ENCODE measurements at places on chromosomes 7 and 10.
A peak's percentile ranks its signal among the peaks of the same experiment; 100 is the strongest.

DNA sequence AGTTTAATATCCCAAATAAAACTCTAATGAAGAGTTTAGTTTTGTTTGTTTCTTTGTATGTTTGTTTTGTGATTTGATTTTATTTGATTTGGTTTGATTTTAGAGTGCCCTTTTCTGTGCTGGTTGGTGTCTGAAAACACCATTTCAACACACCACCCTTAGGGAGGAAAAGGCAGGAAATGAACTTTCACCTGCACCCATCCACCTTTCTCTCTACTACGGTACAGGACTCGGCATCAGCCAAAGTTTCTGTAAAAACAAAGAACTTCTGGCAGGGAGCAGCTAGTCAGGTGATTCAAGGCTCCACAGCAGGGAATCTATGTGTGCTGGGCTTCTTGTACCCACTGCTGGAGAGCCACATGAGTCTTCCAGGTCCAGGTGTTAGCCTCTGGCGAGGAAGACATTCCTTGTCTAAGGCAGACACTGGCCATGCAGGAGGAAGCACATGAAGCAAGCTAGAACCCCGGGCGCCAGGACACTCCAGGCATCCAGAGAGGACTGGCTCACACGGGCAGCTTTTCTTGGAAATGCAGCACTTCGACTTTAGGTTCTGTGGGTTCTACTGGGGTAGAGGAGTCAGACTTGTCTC lies 22.1 kb upstream of the STK17A start:
- no peak for DNase-seq

DNA sequence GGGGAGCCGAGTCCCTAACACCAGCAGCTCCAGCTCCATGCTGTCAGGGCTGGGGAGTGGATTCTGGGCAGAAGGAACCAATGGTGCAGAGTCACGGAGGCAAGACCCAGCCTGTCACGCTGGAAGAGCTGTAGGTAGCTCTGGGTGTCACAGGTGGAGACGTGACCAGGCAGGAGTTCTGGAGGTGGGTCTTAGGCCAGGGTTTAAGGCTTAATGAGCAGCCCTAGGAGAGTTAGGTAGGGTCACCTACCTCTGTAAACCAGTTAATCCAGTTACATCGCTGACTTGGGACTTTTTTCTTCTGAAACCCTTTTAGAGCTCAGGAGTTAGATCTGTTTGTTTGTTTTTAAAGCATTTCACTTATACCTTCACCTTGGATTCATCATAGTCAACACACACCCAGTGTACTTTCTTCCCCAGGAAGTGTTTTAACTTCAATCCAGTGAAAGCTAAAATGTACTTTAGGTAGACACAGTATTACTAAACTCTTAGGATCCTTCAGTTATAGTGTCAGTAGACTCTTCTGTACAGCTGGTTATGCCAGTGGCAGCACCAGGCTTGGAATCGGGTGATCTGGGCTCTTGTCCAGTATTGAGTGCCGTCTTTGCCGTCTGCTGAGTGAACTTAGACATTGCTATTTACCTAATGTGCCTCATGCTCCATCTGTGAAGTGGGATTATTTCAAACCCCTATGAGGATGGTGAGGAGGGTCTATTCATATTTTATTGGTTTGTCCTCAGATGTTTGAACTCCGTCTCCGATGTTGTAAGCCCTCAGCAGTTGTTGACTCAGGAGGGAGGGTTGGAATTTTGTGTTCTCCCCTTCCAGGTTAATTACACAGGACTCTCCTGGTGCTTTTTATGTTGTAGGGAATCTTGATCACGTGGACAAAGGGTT lies 31.0 kb downstream of the TACR2 start:
- no peak for DNase-seq

DNA sequence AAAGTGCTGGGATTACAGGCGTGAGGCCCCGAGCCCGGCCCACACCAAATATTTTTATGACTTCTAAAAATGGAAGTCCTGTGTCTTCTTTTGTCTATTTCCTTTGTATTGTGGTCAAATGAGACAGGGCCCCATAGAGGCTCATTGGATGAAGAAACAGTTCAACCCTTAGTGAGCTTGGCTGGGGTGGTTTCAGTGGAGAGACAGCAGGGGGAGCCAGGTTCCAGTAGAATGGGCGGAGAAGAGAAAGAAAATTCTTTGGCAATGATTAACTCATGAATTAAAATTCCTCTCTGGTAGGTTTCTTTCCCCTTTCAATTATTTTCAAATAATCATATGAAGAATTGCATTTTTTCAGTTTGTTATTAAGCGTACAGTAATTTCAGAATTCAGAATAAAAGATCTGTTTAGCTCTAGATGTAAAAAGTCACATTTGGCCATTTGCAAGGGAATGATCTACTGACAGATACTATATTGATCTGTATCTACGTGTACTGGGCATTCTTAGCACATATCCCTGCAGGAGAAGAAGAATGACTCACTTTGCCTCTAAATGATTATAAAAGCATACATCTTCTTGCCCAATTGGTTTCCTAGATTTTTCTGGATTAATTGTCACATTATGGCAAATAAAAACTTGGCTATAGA lies 43.2 kb downstream of the PNLIPRP3 start:
- peak; percentile 1 for DNase-seq

DNA sequence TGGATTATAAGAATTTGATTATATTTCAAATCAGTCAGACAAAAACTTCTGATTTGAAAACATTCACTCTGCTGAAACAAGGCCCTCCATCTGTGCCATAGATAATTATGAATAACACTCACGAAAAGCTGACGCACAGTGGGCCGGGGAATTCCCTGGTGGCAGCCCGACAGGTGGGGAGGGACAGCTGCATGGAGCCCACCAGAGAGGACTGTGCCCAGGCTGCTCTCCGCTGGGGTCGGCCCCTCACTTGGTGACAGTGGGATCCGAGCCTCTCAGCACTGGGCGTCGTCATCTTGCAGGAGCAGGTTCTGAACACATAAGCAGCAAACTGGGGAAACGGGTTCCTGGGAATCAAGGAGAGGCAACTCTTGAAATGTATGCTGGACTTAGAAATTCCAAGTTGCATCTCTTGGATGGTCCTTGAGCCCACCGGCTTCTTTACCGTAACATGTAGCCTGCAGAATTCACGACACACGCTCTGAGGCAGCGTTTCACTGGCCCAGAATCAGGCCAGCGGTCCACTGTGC lies 41.4 kb downstream of the AFAP1L2 start:
- no peak for DNase-seq

DNA sequence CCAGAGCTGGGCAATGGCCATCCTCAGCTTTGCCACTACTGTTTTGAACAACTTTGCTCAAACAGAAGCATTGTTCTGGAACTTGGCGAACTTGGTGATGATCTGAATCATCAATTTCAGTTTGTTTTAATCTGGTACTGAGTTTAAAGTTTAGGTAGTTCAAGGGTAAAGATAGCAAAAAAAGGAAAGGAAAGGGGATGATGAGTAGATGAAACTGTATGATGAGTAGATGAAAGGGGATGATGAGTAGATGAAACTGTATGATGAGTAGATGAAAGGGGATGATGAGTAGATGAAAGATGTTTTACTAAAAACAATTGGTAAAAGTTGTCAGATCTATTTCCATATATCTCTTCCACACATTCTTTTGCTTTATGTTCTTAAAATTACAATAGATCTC lies 737.0 kb downstream of the LRMDA start:
- no peak for DNase-seq

- DNase-seq, result no peak
Measured at GRCh38 chr7:153675131-153675530, 377.1 kb upstream of the DPP6 start.

DNA sequence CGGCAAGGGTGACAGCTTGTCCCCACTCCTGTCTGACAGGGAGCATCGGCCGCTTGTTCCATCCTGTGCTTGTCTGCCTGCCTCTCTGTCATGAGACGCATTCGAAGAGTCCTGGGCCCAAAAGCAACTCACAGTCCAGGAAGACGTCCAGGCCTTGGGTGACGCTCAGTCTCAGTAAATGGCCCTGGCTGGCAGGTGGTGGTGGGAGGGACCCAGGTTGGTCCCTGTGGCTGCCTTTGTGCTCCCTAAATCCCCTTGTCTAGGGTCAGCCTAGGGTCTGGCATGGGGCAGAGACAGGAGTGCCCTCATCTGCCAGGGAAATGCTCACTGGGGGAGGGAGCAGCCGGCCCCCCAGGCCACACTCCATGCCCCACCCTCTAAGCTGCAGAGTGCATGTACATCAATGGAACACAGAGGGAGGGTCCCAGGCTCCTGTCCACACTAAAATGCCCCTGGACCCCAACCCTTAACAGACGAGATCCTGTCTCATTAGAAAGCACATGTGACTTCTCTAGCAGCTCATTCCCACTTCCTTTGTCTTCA lies 295.2 kb upstream of the ZNF32 start:
- no peak for DNase-seq

DNA sequence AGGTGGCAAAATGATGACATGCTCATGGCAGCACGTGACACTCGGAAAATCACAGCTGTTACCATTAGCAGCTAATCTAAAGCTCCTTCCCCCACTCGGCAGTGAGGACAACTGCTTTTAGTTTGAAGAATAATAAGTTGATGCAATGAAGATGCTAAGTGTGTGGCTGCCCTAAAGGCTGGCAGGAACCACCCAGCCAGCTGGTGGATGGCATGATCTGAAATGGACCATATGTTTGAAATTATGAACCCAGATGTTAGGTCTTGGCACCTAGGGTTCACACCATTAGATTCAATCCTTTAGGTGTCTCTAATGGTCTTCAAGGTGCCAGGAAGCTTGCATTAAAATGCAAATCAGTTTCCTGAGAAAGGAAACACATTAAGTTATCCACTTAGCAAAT lies 230.1 kb downstream of the WDR11 start:
- no peak for DNase-seq

DNA sequence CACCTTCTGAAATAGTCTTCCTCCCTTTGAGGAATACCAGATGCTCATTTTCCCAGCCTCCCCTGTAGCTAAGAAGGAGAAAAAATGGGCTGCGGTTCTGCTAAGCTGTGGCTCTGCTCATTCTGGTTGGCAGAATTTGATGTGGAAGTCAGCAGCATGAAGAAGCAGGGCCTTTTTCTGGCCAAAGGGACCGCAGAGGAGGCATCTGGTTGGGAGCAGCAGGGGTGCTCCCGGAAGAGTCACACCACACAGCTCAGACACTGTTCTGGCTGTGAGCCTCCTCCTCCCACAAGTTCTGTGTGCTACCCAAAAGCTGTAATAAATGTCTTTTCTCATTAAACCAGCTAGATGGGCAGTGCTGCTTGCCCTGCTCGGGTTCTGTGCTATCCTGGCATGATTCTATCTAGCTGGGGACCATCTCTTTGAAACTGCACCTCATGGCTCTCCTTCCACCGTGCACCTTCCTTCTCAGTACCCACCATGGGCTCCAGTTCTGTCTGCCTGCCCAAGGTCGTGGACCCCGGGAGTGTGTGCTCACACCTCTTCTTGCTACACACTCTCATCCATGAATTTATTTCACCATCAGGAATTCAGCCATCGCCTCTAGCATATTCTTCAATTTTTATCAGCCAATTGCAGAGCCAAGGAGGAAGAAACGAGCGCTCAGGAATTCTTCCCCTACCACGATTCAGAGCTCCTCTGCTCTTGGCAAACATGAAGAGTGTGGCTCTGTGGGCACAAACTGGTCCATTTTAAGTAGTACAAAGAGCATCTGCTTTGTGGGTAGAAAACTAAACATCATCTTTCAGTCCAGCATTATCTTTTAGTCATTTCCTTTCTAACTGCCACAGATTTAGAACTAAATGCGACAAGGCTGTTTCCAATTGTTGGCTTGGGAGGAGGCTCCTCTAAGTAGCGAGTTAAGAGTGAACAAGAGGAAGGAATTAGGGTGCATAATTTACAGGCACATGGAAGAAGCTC lies 76.9 kb downstream of the FAM171A1 start:
- DNase-seq, result no peak

DNA sequence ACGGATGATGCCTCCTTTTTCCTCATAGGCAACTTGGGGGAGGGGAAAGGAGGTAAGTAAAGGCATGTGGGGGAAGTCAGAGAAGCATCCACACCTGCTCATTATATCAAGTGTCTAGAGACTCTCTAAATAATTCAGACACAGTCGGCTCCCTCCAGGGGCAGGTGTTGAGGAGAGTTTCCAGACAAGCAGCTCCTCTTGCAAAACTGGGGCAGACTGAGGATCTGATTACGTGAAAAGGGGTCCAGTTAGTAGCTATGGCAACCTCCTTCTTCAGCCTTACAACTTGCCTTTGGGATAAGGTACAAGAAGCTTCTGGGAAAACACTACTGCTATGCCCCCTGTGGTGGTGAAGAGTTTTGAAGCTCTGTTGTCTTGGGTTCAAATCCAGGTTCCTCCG lies 39.0 kb upstream of the SORBS1 start:
- DNase-seq, result no peak

DNA sequence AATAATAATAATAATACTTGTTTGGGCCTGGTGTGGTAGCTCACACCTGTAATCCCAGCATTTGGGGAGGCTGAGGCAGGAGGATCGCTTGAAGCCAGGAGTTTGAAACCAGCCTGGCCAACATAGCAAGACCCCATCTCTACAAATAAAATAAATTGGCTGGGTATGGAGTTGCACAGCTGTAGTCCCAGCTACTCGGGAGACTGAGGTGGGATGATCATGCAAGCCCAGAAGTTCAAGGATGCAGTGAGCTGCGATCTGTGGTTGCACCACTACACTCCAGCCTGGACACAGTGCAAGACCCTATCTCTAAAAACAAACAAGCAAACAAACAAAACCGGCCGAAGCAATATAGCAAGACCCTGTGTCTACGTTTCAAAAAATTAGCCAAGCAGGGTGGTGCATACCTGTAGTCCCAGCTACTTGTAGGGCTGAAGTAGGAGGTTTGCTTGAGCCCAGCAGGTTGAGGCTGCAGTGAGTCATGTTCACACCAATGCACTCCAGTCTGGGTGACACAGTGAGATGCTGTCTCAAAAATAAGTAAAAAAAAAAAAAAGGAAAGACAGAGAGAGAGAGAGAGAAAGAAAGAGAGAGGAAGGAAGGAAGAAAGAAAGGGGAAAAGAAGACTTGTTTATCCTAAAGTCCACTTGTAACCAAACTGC lies 85.6 kb upstream of the KDM7A start:
- DNase-seq, result no peak

DNA sequence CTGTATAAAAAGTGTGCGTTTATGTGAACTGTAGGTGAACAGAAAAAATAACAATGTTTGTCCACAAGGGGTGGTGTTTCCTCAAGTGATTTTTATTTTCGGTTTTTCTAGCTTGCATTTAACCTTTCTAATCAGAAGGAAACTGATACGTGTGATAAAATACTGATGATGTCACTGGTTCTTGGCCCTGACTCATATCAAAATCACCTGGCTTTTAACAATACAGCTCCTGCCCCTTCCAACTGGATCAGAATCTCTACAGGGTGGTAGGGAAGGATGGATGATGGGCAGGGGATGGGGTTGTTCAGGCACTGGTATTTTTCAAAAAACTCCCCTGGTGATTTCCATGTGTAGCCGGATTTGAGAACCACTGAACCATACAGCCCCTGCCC lies 10.9 kb downstream of the NPFFR1 start:
- DNase-seq, result no peak

DNA sequence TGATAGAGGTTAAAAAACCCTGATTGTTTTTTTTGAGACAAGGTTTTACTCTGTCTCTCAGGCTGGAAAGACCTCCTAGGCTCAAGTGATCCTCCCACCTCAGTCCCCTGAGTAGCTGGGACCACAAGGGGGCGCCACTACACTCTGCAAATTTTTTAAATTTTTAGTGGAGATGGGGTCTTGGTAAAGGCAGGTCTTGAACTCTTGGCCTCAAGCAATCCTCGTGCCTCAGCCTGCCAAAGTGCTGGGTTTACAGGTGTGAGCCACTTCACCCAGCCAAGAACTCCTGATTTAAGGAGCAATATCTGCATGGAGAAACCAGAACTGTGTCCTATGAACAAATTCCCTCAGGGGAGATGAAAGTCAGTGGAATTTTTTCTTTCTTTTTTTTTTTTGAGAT lies 7.3 kb upstream of the KLHDC10 start:
- DNase-seq, result peak; percentile 75

All from NCI-H2081 (cell line).